Left ventricle myocardium superior (tissue), 1 donor: ENCODE measurements at places on chromosomes 16 and 17.

- no peak for DNase-seq
Measured at GRCh38 chr16:20803561-20804214, 2.6 kb downstream of the ERI2 start.

- DNase-seq = no peak
Measured at GRCh38 chr17:3788200-3788599, 12.8 kb downstream of the ITGAE start.

DNA sequence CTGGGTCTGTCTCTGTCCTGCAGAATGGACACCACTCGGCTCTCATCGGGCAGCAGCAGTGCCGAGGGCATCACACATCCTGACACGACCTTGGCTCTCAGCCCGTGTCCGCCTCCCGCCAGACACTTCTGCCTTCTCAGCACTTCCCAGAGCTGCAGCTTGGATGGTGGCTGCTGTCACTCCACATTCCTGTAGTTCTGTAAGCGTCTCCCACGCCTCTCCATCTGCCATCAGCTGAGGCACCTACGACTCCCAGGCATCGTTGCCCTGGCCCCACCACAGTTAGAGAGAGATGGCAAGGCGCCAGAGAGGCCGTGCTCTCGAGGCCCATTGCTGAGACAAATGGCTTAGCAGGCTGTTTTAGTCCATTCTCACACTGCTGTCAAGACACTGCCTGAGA lies 195.9 kb upstream of the CHMP6 start:
- peak; percentile 82 for DNase-seq

DNA sequence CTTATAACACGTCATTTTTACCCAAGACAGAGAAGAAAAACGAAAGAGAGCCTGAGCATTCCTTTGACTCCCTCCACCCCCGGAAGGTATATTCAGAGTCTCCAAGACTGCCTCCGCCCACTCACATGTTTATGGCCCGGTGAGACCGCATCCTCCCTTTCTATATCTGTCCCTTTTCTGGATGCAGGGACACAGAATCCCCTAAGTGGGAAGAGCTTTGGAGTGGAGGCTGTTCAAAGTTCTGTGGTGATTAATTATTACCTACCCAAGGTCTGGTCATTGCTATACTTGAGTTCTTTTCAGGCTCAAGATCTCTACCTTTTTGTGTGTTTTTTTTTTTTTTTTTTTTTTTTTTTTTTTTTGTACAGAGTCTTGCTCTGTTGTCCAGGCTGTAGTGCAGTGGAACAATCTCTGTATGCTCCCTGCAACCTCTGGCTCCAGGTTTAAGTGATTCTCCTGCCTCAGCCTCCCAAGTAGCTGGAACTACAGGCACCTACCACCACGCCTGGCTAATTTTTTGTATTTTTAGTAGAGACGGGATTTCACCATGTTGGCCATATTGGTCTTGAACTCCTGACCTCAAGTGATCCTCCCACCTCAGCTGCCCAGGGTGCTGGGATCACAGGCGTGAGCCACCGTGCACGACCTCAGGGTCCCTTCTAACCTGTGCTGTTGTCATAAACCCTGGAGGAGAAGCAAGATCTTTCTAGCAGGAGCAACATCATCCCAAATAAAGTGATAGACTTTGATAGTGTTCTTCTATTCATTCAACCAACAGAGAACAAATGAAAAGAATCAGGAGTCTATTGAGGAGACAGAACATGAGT lies 407.1 kb downstream of the WWOX start:
- no peak for DNase-seq

GRCh38 chr16:3664187-3664896 lies 9.9 kb downstream of the DNASE1 start:
- no peak for DNase-seq

GRCh38 chr17:80795090-80795580 lies 196.5 kb upstream of the CHMP6 start:
- no peak for DNase-seq

DNA sequence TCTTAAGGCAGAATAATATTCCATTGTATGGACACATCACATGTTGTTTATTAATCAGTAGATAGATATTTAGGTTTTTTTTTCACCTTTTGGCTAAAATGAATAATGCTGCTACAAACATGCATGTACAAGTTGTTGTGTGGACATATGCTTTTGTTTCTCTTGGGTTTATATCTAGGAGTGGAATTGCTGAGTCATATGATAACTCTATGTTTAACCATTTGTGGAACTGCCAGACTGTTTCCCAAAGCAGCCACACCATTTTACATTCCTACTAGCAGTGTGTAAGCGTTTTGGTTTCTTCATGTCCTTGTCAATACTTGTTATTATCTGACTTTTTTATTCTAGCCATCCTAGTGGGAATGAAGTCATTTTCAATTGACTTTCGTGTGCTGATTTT lies 21.3 kb downstream of the CYLD start:
- no peak for DNase-seq

GRCh38 chr17:726271-726919 lies 6.0 kb upstream of the TLCD3A start:
- no peak for DNase-seq

GRCh38 chr16:88767546-88768070 lies 17.4 kb downstream of the PIEZO1 start:
- DNase-seq = no peak

- DNase-seq = no peak
Measured at GRCh38 chr17:59490216-59490615, 75.2 kb upstream of the DHX40 start.

GRCh38 chr17:66533572-66533971 lies 231.2 kb downstream of the PRKCA start:
- DNase-seq = no peak

DNA sequence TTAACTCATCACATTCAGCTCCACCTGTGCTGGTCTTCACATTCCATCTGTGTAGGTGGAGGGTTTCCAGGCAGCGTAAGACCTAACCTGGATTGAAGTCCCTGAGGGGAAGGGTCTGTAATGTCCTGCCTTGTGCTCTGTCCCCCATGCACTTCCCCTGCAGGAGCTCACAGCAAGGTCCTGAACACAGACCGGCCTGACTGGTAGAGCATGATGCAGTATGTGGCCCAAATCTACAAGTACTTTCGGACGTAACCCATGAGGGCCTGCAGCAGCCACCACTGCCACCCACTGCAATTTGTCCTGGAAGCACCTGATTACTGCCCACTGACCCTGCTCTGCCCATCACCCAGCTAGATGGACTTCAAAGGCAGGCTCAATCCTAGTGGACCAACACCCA lies 36.6 kb upstream of the ADORA2B start:
- no peak for DNase-seq

GRCh38 chr16:22007509-22008214 lies at the start of gene MOSMO:
Gene MOSMO (plus strand): TSS chr16:22008111. CDS start chr16:22008302, 191 bp downstream.
- peak; percentile 88 for DNase-seq

DNA sequence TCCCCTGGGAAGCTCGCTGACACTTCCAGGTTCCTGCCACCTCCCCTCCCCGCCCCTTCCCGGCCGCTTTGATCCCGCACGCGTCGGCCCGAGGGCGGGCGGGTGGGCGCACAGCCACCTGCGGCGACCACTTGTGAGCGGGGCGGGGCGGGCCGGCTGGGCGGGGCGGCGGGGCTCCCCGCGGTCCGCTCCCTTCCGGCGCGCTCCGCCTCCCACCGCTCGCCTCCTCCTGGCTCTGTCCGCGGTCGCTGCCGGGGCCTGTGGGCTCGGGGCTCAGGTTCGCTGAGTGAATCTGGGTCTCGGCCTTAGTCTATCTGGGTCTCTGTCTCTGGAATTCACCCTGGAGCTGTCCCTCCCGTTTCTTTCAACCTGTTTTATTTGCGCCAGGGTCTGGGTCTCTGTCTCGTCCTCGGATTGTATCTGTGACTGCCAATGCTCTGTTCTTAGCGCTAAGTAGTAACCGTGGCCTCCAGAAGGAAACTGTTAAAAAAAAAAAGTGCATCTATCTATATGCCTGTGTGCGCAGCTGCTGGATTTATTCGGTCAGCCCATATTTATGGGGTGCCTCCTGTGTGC lies 2.7 kb upstream of the HES7 start:
- peak; percentile 75 for DNase-seq

GRCh38 chr17:80485846-80486245 lies 9.4 kb upstream of the NPTX1 start:
- no peak for DNase-seq

GRCh38 chr17:13393841-13394710 lies 207.7 kb downstream of the HS3ST3A1 start:
- DNase-seq = no peak

- DNase-seq = no peak
Measured at GRCh38 chr17:75945211-75945610, 4.4 kb upstream of the FBF1 start.

DNA sequence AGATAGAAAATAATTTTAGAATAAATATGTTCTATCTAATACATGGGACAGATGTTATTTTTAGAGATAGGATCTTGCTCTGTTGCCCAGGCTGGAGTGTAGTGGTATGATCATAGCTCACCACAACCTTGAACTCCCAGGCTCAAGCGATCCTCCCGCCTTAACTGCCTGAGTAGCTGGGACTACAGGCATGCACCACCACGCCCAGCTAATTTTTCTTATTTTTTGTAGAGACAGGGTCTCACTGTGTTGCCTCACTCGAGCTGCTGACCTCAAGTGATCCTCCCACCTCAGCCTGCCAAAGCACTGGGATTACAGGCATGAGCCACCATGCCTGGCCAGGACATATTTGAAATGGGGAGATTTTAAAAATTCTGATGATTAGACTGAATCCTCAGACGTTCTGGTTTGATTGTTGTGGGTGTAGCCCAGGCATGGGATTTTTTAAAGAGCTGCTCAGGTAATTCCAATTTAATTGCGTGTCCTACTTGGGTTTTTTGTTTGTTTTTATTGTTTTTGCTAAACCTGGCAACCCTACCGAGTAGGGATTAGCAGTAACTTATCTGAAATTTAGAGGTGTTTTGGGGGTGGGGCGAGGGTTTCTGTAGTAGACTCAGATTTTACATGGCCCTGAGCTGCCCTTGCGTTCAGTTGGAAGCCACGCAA lies 142.9 kb downstream of the RAB11FIP4 start:
- DNase-seq = no peak

DNA sequence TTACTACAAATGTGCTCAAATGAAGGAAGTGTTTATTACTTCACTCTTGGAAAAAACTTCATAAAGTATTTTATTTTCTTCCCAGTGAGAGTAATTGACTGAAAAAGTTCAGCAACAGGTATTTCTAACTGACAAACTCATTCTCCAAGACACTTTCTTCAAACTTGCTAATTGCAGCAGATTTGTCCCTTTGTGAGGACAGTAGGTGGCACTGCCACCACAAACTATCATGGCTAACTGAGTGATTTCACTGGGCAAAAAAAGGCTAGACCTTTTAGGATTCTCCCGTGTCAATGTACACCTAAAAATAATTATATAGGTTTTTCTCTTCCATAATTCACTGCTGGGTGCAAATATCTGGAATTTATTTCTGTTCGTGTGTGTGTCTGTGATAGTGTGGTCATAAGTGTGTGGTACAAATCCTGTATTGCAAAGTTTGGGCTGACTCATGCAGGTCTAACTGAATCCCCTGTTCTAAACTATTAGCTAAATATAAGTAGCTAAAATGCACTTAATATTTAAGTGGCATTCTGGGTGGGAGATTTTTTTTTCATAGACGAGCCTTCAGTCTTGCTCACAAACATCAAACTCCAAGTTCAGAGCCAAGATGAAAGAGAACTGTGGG lies 3.9 kb downstream of the HS3ST3A1 start:
- no peak for DNase-seq

- DNase-seq = no peak
Measured at GRCh38 chr17:34366010-34366409, 3.0 kb upstream of the CCL1 start.

DNA sequence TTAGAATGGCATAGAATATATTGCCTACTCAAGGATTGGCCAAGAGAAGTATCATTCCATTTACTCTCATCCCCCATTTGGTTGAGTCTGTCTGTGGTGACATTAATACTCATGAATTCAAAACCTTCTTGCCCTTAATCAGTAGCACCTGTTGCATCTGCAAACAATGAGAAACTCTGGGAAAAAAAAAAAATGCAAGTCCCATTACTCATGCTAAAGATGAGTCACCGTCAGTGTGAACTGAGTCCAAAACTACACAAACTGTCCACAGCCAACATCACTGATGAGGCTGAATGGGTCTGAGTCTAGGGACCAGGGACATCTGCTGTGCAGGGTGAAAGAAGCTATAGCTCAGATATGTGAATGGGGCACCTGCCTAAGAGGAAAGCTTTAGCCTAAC lies 96.9 kb upstream of the ADAMTS18 start:
- DNase-seq = no peak

GRCh38 chr16:48321317-48322036 lies 63.7 kb downstream of the SIAH1 start:
- DNase-seq = no peak

DNA sequence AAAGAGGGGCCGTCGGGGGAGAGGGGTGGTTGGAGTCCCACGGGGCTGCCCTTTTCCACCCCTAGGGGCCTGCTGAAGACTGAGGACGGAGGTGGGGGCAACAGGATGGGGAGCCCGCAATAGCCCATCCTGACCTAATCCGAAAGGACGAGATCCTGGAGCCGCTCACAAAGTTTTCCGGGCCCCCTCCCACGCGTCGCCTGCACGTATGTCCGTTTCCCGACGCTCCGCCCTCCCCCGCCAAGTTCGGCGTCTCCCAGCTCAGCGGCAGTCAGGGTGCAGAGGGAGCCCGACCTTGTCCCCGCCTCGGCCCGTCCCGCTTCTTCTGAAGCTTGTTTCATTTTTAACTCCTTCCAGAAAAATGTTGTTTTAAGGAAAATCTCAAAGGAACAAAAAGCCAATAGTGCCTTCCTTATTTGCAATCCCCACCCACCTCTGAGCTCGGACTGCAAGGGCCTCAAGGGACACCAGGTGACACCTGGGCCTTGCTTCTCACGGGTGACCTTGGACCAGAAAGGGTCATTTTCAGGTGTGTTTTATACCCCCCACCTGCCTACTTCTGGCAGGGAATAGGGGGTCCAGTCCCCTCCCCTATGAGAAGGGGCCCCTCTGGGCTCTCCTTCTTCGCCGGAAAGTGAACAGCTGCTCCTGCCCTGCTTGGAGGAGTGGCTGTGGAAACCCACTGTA lies 3.4 kb upstream of the ZNF423 start:
- DNase-seq = peak; percentile 85

DNA sequence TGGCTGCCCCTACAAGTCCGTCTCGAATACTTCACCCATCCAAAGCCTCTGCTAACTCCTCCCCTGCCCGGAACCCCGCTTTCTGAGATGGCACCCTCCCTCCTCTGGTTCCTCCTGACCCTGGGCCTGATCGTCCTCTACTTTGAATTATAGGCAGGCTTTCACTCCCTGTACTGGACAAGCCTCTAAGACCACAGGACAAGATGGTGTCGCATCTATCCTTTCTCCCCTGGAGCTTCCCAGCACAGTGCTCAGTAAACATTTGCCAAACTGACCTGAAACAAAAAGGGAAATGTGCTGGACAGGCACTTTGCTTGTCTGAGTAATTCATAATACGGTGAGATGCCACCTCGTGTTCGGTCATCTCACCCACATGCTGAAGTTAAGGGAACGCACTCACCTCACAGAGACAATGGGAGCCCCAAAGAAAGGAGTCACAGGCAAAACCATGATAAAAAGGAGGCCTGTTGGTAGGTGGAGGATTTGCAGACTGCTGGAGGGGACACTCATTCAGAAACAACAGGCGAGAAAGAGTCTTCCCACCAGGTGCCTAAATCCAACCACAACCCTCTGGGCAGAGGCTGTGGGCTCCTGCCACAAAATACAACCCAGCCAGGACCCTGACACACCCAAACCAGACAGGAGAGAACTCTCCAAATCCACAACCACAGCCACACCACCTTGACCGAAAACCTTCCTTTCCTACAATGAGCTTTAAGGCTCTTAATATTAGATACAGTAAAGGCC lies 28.2 kb downstream of the SNN start:
- no peak for DNase-seq

- DNase-seq = no peak
Measured at GRCh38 chr17:50737118-50737698, 17.8 kb downstream of the LUC7L3 start.
